Eye (tissue), 1 donor: ENCODE measurements at places on chromosomes 12 and 14.

DNA sequence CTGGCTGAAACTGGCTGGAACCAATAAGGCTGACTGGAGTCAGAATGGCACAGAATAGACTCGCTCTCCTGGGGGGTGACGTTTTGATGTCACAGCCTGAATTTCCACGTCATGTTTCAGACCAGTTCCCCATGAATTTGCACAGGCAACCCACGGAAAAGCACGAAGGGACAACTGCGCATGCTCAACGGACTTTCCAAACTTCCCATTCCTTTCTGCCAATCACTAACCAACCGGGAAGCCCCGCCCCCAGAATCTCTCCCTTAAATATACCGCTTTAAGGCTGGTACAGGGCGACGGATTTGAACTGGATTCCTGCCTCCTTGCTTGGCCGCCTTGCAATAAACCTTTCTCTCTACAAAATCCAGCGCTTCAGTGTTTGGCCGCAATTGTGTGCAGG lies 434.7 kb downstream of the APAF1 start:
- DNase-seq = no peak

DNA sequence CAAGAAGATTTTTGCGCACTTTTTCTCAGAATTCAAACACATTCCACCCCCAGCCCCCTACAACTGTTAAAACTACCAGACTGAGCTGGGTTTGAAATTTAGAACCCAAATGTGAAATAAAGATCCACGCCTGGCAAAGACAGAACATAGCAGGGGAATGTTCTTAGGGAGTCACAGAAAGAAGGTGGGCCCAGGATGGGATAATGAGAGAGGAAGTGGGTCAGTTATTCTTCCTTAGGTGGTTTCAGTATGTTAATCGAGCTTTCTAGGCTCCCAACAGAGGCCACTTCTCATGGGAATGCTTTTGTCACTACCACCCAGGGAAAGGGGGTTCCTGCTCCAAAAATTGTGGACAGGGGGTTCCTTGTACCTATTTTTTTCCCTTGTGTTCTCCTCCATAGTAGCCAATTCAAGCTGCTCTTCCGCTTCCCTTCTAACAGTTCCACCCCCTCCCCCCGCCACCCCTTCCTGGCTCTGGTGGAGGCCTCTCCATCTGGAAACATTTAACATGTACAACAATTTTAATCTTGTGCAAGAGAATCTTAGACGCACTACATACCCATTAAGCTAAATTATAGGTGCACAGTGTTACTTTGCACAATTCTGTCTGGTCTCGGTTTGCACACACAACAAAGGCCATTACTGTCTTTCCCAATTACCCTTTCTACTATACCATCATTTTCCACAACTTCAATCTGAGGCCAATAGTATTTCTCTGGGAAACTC lies 218.1 kb downstream of the MON2 start:
- peak; percentile 69 for DNase-seq

DNA sequence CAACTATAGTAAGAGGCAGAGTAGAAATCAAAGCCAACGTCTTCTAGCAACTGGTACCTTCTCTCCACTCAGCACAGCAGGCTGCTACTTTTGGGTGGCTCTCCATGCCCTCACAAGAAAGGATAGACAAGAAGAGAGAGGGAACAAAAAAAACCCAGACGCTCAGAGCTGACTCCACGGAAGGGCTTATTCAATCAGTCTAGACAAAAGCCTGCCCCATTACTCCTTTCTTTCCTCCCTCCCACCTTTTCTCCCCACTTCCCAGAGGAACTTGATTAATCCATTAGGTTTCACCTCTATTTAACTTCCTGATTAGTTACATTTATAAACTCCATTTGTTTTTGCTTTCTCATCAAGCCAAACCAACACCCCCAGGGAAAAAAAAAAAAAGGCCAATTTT lies 71.1 kb upstream of the CCDC60 start:
- DNase-seq = no peak

GRCh38 chr12:68538726-68539614 lies 71.7 kb upstream of the RAP1B start:
- DNase-seq = peak; percentile 19

- DNase-seq = no peak
Measured at GRCh38 chr12:12182703-12183365, 84.0 kb downstream of the LRP6 start.

DNA sequence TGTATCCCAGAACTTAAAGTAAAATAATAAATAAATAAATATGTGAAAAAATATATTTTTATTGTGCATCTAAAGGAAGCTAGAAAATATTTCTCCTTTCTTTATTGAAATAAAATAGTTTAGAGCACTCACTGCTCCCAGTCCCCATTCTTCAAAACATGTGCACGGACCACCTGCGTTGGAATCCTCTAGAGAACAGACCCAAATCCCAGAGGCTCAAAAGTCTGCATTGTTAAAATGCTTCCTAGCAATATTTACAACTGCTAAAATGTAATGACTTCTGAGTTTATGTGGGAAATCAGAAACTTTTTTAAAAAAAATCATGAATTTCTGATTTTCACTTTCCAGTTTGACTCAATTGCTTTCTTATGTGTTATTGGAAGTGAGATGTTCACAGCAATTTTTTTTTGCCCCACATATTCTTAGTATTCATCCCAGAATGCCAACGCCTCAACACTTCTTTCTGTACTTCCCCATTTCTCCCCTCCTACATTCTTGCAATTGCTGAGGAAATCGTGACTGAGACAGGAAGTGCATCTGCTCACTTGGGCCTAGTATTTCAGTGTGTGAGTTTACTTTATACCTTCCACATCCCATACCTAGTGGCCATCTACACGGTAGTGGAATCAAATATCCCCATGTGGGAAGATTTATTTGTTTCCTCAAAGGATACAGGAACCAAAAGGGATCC lies 116.0 kb upstream of the FLRT2 start:
- no peak for DNase-seq

- DNase-seq = no peak
Measured at GRCh38 chr12:109767991-109768900, 54.6 kb downstream of the FAM222A start.

DNA sequence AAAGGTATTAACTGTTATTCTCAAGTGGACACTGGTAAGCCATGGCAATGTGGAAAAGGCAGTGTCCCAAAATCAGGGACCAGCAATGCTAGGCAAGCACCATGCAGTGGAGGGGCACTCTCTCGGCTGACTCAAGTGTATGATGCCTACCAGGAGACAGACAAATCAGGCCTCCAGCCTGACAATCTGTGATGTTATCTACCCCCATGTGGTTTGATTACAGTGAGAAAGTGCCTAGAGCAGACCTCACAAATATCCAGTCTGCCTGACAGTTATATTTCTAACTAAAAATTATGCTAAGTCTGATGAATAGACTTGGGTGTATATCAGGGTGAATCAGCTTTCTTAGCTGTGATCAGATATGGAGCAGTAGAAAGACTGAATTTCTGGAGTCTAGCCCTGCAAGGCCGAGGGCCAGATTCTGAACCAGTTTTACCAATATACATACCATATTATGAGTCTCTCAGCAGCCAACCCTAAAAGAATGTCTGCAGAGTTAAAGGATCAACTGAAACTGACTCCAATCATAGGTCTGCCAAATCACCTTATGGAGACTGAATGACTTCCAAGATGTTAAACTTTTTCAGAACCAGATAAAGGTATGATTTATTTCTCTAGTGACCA lies 3.2 kb downstream of the PLBD1 start:
- no peak for DNase-seq

GRCh38 chr12:50251619-50252252 lies 31.6 kb downstream of the LIMA1 start:
- no peak for DNase-seq

- DNase-seq = no peak
Measured at GRCh38 chr12:97267594-97268202, 194.9 kb upstream of the RMST start.

DNA sequence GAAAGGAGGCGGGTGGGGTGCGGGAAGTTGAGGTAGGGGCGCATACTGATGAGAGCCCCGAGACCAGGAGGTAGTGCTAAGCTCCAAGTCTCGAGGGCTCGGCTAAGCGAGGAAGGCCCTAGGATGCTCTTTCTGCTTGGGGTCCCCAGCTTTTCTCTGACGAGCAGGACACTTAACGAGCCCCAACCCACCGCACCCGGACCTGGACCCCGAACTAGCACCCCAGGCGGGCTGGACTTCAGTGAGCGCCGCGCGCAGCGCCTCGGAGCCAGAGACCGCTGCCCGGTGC lies 4.7 kb upstream of the C1QL4 start:
- DNase-seq = no peak

GRCh38 chr14:42424501-42424900 lies 817.8 kb downstream of the LRFN5 start:
- no peak for DNase-seq

GRCh38 chr14:34496679-34497513 lies 34.9 kb upstream of the SPTSSA start:
- peak; percentile 67 for DNase-seq

DNA sequence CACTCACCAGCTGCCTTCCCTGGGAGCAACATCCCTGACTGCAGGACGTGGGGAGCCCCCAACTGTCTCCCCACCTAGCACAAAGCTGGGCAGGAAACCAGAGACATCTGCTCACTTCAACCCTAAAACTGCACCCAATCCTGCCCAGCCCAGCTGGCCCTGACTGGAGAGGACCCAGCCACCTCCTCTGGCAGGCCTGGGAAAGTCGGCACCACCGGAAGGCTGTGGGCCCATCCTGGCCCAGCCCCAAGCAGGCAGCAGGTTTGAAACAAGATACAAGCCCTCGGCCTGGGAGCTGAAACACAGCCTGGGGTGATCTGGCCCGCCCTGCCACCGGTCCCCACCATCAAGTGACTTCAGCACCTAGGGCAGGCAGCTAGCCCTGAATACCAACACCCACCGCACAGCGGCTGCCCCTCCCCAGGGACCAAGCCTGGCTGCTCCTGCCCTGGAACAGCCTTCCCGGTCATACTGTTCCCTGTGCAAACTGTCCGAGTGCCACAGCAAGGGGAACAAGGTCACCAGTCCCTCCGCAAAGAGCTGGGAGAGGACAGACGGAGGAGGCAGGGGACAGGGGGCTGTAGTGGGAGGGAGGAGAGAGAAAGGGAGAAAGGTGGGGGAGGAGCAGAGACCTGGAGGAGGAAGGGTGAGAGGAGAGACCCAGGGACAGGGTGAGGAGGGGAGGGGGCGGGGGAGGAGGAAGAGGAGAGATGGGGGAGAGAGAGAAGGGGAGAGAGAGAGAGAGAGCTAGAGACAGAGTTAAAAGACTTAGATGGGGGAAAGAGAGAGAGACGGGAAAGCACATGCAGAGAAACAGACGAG lies 115.7 kb downstream of the RFLNA start:
- no peak for DNase-seq

GRCh38 chr12:120445911-120446843 lies at the start of the genes GATC and TRIAP1:
GATC (plus strand) TSS chr12:120446444; CDS start chr12:120446481, 37 bp downstream.
TRIAP1 (minus strand) TSS chr12:120446384; CDS start chr12:120446372, 12 bp downstream.
- DNase-seq = peak; percentile 97

DNA sequence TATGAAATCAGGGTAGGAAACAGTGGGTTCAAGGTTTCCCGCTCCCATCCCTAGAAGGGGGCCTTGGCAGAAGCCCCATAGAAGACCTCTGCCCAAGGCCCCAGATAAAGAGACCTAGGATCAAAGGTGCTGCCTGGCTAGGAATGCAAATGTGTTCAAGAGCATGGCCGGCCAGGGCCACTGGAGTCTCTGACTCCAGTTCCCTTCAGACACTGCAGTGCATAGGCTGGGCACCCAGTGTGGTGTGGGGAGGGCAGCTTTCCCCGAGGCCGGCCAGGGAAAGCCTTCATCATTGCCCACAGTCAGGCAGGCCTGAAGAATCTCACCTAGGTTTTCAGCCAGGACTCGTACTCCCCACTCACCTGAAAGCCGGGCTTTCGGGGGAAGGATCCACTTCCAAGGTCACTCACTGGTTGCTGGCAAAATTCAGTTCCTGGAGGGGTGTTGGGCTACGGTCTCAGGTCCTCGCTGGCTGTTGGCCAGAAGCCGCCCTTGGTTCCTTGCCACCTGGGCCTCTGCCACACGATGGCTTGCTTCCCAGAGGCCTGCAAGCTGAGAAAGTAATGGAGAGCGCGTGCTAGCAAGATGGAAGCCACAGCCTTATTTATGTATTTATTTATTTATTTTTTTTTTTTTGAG lies 9.7 kb upstream of the PEBP1 start:
- DNase-seq = no peak

GRCh38 chr14:20797164-20797563 lies 5.5 kb downstream of the RNASE1 start:
- no peak for DNase-seq

GRCh38 chr14:81936902-81937301 lies 403.2 kb upstream of the SEL1L start:
- no peak for DNase-seq

GRCh38 chr12:112130441-112130998 lies 5.2 kb downstream of the TRAFD1 start:
- no peak for DNase-seq

DNA sequence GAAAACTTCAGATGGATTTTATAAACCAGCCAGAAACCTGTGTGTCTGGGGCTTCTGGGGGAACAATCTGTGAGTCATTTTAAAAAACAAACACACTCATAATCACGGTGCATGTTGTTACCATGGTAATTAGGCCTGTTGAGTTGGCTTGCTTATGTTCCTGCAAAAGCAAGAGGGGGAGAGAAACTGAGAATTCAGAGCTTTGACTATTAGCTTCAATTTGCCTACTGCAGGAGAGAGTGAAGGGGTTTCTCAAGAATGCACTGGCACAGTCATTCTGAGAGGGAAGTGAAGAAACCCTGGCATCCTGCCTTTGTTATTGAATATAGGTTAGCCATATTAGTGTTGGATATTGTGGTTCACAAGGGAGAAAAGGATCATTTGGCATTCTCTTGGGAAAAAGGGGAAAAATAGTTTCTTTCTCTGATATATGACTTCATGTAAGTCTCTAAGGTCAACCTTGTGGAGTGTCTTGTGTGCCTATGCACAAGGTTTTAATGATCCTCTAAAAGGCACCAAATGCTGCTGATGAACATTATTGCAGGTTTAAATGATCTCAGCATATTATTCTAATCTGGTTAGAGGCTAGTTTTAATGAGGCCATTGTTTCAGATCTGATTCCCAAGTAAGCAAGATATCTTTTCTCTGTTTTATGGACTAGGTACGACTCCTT lies 12.9 kb downstream of the GNG2 start:
- peak; percentile 38 for DNase-seq

DNA sequence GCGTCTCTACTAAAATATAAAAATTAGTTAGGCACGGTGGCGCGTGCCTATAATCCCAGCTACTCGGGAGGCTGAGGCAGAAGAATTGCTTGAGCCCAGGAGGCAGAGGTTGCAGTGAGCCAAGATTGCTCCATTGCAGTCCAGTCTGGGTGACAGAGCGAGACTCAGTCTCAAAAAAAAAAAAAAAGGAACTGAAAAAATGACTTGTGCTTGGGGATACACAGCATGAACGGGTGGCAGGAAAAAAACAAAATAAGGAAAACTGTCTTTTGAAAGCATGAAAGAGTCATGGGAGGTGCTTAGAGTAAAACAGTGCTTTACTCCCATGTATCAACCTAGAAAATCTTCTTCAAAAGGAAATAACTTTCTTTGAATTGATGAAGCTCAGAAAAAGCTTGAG lies 80.8 kb downstream of the TMTC1 start:
- DNase-seq = no peak
